ENCODE measurements at places on chromosomes 5 and 9.
A peak's percentile ranks its signal among the peaks of the same experiment; 100 is the strongest.

DNA sequence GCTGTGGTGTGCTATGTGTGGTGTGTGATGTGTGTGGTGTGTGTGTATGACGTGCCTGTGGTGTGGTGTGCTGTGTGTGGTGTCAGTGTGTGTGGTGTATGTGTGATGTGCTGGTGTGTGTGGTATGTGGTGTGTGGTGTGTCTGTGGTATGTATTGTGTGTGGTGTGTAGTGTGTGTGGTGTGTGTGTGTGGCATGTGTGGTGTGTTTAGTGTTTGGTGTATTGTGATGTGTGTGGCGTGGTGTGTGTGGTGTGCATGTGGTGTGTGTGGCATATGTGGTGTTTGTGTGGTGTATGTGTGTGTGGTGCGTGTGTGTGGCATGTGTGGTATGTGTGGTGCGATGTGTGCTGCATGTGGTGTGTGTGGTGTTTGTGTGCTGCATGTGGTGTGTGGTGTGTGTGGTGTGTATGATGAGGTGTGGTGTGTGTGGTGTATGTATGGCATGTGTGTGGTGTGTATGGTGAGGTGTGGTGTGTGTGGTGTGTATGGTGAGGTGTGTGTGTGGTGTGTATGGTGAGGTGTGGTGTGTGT lies 18.3 kb upstream of the RNU6ATAC start:
- no peak for DNase-seq

DNA sequence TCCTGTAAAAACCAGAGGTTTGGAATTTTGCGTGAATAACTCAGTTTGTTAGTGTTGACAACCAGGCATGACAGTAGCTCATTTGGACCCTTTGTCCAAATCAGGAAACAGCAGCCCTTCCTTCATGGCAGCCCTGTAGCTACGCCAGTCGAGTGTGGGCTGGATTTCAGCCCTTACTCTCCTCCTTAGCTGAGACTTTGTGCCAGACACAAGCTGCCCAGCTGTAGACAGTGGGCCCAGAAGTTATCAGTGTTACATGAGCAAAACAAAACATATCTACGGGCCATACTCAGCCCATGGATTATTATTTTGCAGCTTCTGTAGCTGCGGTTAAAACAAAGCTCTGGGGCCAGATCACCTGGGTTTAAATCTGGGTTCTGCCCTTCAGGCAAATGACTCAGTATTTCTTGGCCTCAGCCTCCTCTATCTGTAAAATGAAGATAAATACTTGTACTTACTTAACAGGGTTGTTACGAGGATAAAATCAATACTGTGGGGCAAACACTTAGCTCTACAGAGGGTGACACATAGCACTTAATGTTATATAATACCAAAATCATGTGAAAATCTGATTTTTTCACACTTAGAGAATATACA lies 76.9 kb downstream of the GHR start:
- DNase-seq, result no peak

DNA sequence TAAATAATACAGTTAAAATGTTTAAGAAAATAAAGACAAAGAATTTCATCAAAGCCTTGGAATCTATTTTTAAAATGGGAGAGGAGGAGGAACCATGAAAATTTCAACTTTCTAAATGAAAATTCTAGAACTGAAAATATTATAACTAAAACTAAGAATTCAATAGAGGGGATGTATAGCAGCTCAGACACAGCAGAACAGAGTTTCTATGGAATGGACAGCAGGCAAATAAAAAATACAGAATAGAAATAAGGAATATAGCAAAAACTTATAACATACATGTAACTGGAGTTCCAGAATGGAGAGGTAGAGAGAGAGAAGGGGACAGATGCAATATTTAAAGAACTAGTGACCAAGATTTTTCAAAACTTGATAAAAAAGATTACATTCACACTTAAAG lies 1.4 kb upstream of the RANBP17 start:
- DNase-seq, result no peak

- no peak for DNase-seq
These were observed 130.4 kb upstream of the POC5 start for GRCh38 chr5:75847561-75848021.

DNA sequence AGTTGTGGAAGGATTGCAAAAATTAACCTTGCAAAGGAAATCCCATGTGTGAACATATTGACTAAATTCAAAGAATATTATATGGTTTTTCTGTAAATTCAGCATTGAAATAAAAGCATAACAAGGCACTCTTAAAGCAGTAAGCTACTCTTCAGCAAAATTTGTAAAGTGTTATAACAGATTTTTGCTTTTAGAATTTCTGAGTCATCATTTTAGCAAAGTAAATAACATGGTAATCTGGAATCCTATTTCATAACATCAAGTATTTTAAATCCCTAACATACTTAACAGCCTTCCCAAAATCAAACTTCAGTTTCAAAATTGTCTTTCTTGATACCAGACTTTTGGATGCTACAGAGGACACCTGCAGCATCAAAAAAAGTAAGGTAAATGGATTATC lies 436.0 kb upstream of the CDH9 start:
- no peak for DNase-seq

- no peak for DNase-seq
These were observed 84.4 kb downstream of the CNTLN start for GRCh38 chr9:17219261-17219660.

GRCh38 chr5:92504346-92504745 lies 1076.7 kb downstream of the NR2F1-AS1 start:
- DNase-seq, result no peak

DNA sequence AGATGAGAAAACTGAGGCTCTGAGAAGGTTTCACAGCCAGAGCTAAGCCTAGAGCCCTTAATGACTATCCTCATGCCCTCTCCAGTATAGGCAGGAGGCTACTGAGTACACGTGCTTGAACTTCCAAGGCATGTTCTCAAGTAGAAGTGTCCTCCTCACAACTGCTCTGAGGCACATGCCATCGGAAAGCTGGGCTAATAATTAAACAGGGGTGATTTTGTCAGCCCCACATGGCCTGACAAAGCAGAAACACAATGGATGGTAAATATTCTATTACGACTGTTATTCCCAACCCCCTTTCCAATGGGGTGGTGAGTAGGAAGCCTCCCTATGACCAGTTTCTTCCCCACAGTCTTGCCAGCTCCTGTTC lies 34.3 kb downstream of the KCNIP1 start:
- DNase-seq, result no peak

- DNase-seq, result no peak
These were observed 45.7 kb downstream of the FXN start for GRCh38 chr9:69081261-69081660.

DNA sequence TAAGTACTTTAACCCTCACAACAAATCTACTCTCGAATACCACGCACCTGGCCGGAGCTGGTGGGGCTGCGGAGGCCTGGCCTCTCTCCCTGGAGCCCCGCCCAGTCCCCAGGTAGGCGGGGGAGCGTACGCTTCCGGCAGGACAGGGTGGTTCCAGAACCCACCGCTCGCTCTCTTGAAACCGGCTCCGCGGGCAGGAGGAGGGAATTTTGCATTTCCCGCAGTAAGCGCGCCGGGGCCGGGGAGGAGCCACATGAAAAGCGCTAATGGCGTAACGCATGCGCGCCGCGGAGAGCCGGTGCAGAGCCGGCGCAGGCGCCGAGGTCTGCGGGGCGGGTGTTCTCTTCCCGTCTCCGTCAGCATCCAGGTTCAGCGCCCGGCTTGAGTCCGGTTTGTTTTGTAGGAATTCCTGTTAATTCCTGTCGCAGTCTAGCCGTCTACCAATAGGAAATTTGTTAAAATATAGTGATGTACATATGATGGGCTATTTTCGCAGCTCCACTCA lies 20.8 kb downstream of the CAVIN4 start:
- DNase-seq, result no peak

- no peak for DNase-seq
These were observed 447 bp downstream of the UBLCP1 start for GRCh38 chr5:159263569-159263905.

GRCh38 chr5:149129181-149129580 lies 12.1 kb upstream of the ABLIM3 start:
- DNase-seq, result no peak

GRCh38 chr5:141617682-141618029 lies 1.1 kb downstream of the DIAPH1 start:
- no peak for DNase-seq

DNA sequence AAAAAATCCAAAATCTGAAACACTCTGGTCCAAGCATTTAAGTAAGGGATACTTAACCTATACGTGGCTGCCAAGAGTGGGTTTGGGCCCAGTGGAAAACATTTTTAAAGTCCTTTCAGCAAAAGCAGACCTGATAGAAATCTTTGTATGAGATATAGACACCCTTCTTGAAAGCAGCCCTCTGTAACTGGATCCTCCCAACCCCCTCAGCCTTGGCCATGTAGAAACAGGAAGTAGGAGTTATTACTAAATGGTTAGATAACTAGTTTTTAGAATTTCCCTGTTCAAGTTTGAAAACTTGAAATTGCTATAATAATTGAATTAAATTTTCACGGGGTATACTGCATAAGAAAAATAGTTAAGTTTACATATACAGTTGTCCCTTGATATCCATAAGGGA lies 111.3 kb upstream of the PCA3 start:
- DNase-seq, result no peak

- no peak for DNase-seq
These were observed 15.7 kb upstream of the CEP120 start for GRCh38 chr5:123438902-123439301.

- no peak for DNase-seq
These were observed 78.6 kb downstream of the PTPN3 start for GRCh38 chr9:109419531-109419930.

GRCh38 chr9:130187523-130187846 lies 15.3 kb downstream of the NCS1 start:
- no peak for DNase-seq

DNA sequence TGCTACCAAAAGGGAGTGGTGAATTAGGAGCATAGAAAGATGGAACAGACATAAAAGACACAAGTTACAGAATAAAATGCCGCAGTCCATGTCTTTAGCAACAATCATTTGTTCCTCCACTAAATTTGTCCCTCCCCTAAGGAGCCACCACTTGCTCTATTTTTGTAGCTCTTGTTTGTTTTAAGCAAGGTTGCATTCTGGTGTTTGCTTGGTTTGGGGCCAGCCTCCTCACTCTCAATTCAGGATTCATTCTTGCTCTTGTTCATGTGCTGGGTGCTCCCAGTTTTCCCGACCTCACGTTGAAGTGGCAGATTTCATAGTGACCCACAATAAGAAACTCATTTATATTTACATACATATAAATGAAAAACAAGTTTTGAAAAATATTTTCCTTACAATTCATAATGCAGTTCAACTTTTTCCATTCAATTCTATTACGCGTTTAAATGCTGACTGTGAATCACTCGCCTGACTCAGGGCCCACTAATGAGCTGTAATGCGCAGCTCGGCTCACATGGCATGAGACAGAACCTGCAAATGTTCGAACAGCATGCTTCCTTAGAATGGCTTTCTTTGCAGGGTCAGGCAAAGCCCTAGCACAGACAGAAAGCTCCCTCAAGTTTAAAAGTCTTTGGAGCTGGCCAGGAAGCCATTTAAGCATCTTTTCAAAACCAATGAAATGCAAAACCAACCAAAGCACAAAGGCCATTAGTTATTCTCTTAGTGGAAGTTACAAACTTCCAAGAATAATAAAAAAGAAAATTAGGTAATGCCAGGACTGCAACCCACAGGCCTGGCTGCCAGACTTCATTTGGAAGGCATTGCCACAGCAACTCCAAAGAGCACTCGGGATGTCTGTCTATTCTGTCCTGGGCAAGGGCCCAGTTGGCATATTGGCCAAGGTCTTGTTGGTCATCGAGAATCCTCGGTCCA lies 41.7 kb downstream of the RETREG1 start:
- DNase-seq, result peak; percentile 47

- DNase-seq, result no peak
These were observed 75.7 kb upstream of the TGFBR1 start for GRCh38 chr9:99029083-99029645.

DNA sequence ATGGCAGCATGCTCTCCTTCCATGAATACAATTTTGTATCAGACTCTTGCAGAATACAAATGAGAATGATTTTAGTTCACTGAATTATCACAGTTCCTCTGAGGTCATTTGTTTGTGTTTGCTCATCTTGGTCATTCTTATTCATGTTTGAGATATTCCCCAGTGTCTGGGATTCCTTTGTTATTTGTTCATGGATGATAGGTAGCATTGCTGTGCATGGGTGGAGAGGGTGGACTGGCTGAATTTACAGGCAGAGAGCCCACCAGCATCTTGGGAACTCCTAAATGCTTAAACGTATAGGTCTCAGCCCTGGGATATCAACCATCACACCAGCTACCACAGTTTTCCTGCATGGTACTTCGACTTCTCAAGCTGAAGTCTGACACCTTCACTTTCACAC lies 459.8 kb downstream of the CCDC171 start:
- no peak for DNase-seq

DNA sequence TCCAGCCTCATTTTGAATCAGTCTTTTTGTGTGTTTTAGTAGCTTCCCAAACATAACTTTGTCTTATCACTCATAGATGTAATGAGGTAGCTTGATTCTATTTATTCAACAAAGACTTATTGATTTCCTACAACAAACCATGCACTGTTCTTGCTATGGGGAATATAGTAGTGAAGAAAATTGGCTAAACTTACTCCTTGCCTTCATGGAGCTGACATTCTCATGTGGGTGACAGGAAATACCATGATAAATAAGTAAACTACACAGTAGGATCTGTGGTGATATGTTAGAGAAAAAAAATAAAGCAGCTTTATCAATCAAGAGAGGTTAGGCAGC lies 255.7 kb upstream of the TNC start:
- DNase-seq, result no peak

DNA sequence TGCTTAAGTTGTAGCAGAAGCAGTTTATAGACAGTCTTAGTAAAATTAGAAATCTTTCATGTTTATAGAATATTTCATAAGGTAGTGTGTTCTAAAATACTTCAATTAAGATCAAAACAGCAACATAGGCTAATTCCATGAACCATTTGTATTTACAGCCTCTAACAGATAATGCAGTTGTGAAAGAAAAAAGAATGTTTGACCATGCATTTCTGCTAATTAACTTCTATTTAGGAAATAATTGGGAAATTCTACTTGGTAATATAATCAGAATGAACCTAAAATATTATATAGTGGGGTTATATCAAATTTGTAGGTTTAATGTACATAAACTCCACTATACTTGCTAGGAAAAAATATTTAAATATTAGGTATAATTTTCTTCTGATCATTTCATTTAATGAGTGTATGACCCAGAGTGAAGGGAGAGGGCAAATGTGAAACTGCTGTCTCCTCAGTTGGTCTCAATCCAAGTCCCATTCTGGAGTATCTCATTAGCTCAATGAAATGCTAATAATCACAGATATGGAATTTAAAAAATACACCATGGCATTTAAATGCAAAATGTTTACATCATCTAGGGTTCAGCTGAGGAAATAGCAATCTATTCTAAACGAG lies 34.9 kb downstream of the ALDH1A1 start:
- DNase-seq, result no peak

- no peak for DNase-seq
These were observed 40.2 kb downstream of the NFIB start for GRCh38 chr9:14273696-14274121.

DNA sequence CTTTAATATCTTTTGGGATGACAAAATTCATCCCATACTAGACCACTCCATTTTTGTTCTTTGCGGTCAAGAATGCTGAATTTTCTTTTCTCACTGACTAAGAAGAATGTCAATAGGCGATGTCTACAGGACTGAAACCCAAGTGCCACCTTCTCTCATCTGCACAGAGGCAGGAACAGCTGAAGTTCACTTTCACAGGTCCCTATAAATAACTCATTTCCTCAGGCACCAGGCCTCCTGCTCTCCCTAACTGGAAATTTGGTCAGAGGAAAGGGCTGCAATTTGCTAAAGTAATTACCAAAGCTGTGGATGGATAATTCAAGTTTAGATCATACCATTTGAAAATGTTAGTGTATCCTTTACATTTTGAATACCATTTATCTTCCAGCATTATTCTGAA lies 142.9 kb downstream of the DIRAS2 start:
- no peak for DNase-seq
